ENCODE measurements at places on chromosomes 12 and 14. TPM values are rescaled to one million over a fixed set of nuclear protein-coding genes. Genes with fewer than 3 reads are reported as not detected.

DNA sequence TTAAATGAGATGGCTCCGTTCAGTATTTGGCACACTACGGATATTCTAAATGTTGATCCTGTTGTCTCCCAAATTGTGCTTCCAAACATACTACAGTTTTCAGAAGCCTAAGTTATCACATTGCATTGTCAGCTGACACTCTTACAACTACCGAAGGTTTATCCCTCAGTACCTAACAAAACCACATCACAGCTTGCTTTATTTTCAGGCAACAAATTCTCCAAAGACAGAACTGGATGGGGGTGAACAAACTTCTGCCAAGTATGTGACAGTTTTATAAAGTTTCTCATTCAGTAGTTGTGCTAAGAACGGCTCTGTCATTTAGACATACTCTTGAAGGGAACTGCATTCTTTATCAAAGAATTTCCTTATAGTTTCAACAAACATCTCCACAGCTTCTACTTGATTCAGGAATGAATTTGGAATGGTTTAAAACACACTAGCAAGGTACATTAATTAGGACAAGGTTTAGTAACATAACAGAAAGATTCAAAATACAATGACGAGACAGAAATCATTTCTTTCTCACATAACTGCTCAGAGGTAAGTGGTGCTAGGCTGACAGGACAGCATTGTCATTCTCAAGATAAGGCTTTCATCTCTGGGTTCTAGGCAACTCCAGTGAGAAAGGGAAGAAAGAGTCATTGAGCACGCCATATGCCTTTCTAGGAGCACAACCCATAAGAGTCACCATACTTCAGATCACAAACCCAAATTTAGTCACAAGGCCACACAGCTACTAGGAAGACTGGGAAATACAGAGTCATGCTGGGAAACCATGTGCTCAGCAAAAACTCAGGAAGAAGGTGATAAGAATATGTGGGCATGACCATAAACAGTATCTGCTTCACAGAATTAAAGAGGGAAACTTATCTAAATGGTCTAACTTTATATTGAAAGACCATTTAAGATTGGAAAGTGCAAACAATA, 100.7 kb downstream of the DUSP6 start:
- no peak for DNase-seq

GRCh38 chr12:116726694-116727093, 11.2 kb downstream of the SPRING1 start:
- no peak for DNase-seq

The DACT1 gene
- 0.15 TPM for total RNA-seq

- DNase-seq, result no peak
Measured at GRCh38 chr12:38508246-38508645, 191.7 kb downstream of the ALG10B start.

- no peak for DNase-seq
Measured at GRCh38 chr14:102530828-102531478, 21.4 kb upstream of the ANKRD9 start.

DNA sequence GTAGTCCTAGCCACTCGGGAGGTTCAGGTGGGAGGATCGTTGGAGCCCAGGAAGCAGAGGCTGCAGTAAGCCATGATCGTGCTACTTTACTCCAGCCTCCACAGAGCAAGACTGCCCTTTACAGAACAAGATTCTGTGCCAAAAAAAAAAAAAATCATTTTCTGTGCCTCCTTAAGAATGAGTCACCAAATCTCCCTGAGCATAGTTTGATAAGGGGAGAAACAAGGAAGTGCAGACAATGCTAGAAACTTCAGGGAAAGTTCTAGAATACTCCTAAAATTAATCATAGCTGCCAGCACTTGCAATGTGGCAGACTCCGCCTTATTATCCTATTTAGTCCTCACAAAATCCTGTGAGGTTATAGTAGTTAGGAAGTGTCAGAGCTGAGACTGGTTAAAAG, 74.5 kb downstream of the KCNK10 start:
- no peak for DNase-seq

- DNase-seq, result no peak
Measured at GRCh38 chr12:27464220-27464554, 17.7 kb downstream of the SMCO2 start.

- DNase-seq, result no peak
Measured at GRCh38 chr12:110935588-110935987, 15.2 kb upstream of the MYL2 start.

DNA sequence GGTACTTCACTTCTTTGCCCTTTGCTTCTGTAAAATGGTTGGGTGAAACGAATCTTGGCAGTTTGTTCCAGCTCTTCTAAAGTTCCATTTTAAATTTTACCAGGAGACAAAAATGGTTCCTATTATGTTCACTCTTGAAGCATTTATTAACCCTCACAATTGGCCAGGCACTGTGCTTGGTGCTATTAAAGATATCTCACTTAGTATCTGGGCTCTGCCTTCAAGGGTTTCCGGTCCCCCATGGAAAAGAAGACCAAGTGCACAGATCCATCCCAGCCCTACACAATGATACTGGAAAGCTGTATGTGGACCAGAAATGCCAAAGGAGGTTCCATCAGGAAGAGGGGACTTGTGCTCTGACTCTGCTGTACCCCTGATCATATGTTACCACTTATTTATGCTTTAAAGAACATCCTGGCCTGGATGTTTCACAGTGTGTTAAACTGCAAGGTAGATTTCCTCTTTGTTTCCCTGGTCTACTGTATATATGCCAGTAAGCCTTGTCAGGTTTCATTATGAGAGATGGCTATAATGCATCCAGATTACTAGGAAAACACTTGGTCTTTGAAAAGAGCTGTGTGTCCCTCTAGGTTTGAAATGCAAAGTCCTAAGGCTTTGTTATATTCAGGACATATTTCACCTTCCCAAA, 154.8 kb downstream of the PRKCH start:
- no peak for DNase-seq

GRCh38 chr14:87196436-87196835, 796.5 kb downstream of the GALC start:
- DNase-seq, result no peak

DNA sequence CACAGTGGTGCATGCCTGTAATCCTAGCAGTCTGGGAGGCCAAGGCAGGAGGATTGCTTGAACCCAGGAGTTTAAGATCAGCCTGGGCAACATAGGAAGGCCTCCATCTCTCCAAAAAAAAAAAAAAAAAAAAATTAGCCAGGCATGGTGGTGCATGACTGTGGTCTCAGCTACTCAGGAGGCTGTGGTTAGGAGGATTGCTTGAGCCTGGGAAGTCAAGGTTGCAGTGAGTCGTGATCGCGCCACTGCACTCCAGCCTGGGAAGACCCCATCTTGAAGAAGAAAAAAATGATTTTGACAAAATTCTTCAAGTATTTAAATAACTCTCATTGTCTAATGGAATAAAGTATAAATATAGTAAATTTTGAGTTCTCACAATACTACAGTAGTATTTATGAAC, 219.2 kb upstream of the SSTR1 start:
- no peak for DNase-seq

DNA sequence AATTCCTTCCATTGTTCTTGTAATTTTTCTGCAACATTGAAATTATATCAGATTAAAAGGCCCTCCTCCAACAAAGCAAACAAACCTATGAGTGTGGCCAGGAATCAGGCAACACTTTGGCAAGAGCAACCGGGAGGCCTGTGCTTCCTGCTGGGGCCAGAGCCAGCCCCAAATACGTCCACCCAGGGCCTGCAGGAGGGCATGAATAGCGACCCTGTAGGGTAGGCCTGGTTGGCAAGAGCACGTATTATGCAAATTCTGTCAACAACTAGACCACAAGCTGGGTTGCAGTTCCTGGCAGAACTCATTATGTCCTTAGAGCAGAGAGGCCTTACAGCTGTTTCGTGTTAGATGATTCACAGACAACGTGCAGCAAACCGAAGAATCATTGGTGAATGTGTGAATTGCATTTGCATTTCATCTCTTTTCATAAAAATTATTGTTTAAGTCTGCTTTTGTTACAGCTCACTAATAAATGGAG, 26.9 kb upstream of the LGALS3 start:
- peak; percentile 74 for DNase-seq

GRCh38 chr14:85471156-85471555, 58.8 kb upstream of the FLRT2 start:
- no peak for DNase-seq

GRCh38 chr14:59925797-59926196, 5.9 kb downstream of the LRRC9 start:
- DNase-seq, result no peak

GRCh38 chr12:16626991-16627390, 21.0 kb upstream of the LMO3 start:
- no peak for DNase-seq

- no peak for DNase-seq
Measured at GRCh38 chr12:125222876-125223275, 157.6 kb downstream of the AACS start.

DNA sequence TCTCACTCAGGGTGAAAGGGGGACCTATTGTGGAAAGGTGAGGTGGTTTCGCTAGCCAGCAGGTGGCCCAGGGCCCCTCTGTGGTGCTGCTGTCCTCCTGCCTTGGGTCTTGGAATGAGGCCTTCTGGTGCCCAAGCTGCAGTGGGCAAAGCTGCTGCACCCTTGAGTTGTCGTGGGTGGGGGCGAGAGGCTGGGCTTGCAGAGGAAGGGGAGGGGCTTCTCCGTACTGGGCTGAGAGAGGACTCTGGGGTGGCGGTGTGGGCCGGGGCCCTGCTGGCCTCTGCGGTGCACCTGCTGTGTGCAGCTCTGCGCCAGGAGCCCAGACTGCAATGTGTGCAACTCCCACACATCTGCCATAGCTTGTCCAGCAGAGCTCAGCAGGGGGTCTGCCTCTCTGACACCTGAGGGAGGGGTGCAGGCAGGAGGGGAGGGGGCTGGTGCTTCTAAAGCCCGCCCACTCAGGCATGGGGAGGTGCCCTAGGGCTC, 145.8 kb downstream of the KIF26A start:
- no peak for DNase-seq

The CLEC9A gene
- total RNA-seq, result not detected

DNA sequence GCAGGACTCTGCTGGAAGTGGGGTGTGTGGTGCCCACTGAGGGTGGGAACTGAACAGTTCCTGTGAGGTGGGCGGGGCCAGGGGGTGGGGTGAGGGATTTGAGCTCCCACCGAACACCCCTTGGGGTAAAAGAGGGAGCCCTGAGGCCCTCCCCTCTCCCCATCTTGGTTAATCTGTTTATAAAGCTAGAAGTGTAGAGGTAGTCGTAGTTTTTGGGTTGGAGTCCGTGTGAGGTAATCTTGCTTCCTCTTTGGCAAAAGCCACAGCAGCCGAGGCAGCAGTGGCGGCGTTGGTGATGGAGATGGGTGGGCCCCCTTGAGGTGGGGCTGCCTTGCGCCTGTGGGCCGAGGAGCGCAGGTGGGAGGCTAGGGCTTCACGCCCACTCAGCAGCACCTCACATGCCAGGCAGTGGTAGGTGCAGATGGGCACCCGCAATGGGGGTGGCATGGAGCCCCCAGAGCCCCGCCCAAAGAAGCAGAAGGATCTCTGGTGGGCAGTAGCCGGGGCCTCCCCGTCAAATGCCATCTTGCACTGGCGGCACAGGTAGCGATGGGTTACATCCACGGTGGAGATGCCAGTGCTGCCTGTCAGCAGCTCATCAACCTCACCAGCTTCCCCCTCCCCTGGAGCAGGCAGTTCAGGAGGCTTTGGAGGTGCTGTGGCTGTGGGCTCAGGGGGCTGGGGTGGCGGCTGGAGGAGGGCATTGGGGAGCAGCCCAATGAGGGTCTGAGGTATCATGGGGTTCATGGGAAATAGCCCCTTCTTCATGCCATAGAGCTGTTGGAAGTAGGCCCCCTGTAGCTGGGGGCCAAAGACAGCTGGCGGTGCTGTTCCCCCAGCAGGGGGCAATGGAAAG, 29.6 kb downstream of the ZFHX2 start:
- DNase-seq, result no peak

- DNase-seq, result no peak
Measured at GRCh38 chr12:45623940-45624339, 105.6 kb upstream of the ARID2 start.

GRCh38 chr12:84910549-84911241, 1.9 kb downstream of the SLC6A15 start:
- no peak for DNase-seq

GRCh38 chr14:101791919-101792572, 30.5 kb downstream of the PPP2R5C start:
- DNase-seq, result no peak

The LMNTD1 gene
- 0.13 TPM for total RNA-seq

DNA sequence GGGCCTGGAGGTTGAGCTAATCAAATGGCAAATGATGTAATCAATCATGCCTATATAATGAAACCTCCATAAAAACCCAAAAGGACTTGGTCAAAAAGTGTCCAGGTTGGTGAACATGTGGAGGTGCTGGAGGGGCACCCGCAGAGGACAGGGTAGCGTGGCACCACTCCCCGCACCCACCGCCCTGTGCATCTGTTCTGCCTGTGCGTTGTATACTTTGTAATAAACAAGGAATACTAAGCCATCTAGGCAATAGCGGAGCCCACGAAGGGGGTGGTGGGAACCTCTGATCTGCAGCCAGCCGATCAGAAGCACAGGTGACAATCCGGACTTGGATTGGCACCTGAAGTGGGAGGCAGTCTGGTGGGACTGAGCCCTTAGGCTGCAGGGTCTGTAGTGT, 75.8 kb upstream of the GPR68 start:
- no peak for DNase-seq

GRCh38 chr14:32545095-32545494, 216.0 kb downstream of the AKAP6 start:
- DNase-seq, result no peak
